NCI-H187 (cell line): ENCODE measurements at places on chromosomes 16 and 17.

- DNase-seq: no peak
Measured at GRCh38 chr16:12253731-12254130, 277.2 kb downstream of the SNX29 start.

GRCh38 chr16:4350365-4350786 is 745 bp downstream of the PAM16 start:
- DNase-seq: no peak

DNA sequence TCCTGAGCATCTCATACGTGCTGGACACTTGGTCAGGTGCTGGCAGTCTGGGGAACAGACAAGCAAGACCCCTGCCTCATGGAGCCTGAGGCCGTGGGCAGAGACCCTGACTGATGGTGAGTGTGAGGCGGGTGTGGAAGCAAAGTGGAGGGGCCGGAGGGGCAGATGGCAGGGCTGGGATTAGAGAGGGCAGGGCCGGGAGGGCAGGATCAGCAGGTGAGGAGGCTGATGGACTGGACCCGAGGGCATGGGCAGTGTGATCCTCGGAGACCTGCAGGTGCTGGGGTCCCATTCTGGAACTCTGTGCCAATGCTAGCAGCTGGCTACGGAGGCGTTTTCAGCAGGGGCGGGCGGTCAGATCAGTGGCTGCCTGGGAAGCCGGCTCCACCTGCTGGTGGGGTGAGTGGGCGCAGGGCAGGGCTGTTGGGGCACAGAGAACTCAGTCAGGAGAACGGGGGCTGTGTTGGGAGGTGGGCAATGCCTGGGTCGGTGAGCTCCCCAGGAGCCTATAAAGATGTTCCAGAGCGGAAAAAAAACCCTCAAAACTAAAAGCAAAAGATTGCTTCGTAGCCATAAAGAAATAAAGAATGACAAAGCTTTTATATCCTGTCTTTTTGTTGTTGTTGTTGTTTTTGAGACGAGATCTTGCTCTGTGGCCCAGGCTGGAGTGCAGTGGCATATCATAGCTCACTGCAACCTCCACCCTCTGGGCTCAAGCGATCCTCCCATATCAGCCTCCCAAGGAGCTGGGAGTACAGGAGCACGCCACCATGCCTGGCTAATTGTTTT is 8.9 kb upstream of the C16orf74 start:
- no peak for DNase-seq

DNA sequence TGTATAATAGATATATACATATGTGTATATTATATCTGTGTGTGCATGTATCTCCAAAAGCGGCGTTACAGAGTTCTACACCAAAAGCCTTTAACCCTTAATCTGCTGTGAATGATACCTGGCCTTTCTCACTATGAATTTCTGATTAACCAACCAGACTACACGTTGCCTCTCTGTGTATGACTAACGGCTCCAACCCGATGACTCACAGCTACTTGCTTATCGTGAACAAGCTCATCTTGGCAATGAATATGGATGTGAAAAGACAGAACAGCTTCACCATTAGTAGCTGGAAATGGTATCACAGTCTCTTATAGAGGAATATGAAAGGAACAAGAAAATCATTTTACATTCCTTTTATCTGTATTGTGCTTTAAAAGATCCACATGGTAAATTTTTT is 23.8 kb upstream of the ARHGAP44 start:
- no peak for DNase-seq

DNA sequence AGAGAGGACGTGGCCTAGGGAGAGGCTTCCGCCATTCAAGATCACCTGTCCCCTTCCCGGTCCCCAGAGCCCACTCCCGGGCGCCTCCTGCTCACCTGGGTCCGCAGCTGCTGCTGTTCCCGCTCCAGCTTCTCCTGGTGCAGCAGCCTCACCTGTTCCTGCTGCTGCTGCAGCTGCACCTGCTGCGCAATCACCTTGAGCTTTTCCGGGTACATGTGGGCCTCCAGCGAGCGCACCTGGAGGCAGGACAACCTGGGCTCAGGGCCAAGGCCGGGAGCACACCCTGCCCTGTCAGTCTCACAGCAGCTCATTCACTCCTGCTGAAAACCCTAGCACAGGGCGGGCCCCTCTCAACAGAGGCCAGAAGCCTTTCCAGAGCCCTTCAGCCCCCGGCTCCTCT is 12.5 kb downstream of the TFAP4 start:
- DNase-seq: peak; percentile 57

GRCh38 chr17:77233635-77234334 is 93.0 kb downstream of the SEC14L1 start:
- no peak for DNase-seq

DNA sequence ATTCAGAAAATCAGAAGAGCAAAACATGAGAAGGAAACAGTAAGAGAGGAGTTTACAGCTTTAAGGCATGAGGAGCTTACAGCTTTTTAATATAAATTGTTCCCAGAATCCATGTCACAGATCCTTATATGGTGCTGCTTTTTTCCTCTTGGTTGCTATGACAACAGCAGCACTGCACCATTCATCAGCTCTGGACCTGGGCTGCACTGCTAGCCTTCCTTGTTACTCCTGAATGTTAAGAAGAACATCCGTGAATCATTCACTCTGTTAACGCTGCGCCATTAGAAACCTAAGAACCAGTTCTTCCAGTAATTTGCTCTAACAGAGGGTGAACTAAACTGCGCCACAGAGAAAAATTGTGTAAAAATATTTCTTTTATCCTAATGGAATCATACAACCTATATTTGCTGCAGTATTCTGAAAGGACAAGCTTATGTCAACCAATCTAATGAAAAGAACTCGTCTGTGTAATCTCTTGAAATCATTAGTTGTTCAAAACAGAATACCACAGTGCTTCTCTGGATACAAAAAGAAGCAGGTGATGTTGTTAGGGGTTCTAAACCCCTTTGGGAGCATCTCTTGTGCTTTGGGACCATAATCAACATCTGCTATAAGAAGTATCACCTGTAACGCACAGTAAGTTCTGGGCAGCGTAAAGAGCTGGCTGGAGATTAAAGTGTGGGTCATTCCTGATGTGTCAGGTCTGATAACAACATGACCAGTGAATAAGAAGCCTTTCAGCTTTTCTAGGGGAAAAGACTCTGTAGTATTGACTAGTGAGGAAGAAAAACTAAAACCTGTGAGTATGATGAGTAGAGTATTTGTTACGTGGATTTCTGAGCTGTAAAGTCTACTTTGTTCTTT is 151.2 kb downstream of the TANC2 start:
- DNase-seq: no peak

- no peak for DNase-seq
Measured at GRCh38 chr16:72355561-72355960, 183.6 kb upstream of the PMFBP1 start.

GRCh38 chr16:3730161-3731125 is 13.1 kb upstream of the TRAP1 start:
- no peak for DNase-seq

DNA sequence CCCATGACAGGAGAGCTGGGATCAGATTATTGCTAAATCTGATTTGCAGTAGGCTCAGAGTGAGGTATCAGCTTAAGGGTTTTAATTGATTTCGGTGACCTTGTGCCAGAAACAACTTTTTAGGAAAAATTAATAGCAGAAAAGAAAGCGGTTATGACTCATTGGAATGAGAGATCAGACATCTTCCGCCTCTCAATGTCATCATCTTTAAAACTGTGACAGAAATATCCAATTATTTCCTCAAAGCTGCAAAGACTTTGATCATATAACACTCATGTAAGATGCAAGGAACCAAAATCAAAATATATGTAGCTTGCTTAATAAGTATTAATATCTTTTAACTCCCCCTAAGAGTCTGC is 190.1 kb upstream of the FOXF1 start:
- no peak for DNase-seq
